ENCODE measurements at places on chromosomes 6 and 20. TPM values are rescaled to one million over a fixed set of nuclear protein-coding genes. Genes with fewer than 3 reads are reported as not detected.

DNA sequence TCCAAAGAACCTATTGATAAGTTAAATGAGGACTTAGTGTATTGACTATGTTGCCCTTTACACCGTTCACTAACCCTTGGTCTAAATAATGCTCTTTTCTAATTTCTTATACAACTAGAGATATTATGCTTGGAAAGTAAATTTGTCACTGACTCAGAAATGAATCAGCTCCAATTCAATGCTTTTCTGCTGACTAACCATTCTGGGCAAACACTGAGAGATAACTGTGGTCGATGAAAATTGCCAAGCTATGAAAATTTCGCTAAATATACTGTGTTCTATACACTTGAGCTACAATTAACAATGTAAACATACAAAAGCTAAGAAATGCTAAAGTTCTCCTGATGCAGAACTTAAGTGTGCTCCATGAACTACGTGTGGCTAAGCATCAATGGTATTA is 23.1 kb upstream of the FBXO9 start:
- no peak for DNase-seq

- no peak for DNase-seq
Measured at GRCh38 chr6:161507375-161507774, 233.5 kb upstream of the AGPAT4 start.

- DNase-seq: no peak
Measured at GRCh38 chr6:89564752-89565427, 73.7 kb downstream of the LYRM2 start.

DNA sequence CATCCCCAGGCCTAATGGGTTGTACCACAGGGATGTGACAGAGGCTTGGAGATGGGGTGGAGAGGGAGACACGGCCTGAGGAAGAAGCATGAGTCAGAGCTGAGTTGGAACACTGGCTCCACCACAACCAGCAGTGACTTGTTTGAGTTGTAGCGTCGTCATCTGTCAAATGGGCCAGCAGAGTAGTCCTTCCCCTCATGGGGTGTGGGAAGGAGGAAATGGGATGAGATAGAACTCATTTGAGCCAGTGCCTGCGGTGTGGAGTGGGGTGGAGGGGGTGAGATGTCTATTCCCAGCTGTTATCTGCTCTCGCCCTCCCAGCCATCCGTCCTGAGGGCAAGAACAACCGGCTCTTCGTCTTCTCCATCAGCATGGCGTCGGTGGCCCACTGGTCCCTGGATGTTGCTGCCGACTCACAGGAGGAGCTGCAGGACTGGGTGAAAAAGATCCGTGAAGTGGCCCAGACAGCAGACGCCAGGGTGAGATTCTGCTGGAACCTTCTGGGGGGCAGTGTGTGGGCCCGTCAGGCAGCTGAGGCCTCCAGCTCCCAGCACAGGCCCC is 32.5 kb downstream of the PLCG1 start:
- no peak for DNase-seq

- DNase-seq: peak; percentile 77
Measured at GRCh38 chr6:113854531-113855499, 2.3 kb upstream of the MARCKS start.

GRCh38 chr20:49796600-49797343 is 15.9 kb upstream of the SLC9A8 start:
- DNase-seq: no peak

DNA sequence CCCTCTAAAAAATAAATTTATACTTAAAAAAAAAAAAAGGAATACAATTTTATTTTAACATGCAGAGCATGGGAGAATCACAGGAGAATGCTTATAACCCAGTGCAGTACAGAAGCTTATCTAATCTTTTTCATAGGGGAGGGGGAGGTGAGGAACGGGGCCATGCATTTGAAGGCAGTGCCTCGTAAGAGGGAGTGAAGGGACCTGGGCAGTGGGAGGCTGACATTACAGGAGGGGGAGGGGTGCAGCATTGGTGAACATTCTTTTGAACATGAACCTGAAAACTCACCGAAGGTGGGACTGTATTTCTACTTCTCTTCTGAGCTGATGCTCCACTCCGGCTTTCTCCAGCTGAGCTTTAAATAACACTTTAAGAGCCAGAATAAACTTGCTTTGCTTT is 9.3 kb downstream of the AURKA start:
- DNase-seq: no peak

DNA sequence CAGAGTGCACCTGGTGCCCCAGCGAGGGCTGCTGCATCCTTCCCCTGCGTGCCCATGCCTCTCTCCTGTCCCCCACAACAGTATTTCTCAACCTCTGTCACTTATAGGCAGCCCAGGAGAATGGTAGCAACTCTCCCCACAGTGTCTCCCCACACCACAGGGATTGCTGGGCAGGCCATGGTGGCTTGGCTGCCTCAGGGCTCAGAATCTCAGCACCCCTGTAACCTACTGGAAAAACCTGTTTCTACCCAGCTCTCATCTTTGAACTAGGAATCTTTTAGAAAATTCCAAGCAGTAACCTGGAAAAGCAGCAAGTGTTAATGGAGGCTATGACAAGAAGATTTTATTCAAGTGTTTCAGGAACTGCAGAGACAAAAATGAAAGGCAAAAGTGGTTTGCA is 38.0 kb downstream of the CD164 start:
- DNase-seq: no peak

- DNase-seq: no peak
Measured at GRCh38 chr20:25077610-25078169, 4.3 kb downstream of the VSX1 start.

DNA sequence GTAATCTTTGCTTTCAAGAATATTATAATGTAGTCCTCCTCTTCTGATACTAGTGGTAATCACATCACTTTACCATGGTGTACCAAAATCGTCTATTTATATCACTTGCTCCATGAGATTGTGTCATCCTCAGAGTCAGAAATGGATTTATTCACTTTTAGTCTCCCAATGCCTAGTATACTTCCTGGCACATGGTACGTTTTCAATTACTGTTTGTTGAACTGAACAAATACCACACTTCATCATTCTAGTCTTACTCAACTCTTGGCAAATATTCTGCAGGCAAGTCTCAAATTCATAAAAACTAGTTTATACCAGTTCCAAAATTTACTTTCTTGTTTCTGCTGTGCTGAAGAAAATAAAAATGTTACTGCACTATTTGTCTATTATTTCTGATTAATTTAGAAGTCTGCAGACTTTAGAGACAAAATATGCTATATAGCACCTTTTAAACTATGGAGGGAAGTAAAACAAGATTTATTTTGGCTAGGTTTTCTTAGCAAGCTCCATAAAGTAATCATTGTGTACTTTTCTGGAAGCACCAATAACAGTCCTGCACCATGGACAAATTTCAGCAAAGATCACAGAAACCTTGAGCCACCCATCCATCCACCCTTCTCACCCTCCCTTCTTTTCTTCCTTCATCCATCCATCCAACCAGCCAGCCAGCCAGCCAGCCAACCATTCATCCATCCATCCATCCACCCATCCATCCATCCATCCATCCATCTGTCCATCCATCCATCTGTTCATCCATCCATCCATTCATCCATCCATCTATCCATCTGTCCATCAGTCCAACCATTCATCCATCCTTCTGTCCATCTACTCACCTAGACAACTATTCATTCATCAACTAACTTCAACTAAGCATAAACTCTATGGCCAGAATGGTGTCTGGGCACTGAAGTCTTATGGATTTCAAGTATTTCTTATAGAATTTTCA is 102.1 kb upstream of the STMND1 start:
- no peak for DNase-seq

- DNase-seq: no peak
Measured at GRCh38 chr20:49043000-49043399, 3.1 kb upstream of the CSE1L start.

DNA sequence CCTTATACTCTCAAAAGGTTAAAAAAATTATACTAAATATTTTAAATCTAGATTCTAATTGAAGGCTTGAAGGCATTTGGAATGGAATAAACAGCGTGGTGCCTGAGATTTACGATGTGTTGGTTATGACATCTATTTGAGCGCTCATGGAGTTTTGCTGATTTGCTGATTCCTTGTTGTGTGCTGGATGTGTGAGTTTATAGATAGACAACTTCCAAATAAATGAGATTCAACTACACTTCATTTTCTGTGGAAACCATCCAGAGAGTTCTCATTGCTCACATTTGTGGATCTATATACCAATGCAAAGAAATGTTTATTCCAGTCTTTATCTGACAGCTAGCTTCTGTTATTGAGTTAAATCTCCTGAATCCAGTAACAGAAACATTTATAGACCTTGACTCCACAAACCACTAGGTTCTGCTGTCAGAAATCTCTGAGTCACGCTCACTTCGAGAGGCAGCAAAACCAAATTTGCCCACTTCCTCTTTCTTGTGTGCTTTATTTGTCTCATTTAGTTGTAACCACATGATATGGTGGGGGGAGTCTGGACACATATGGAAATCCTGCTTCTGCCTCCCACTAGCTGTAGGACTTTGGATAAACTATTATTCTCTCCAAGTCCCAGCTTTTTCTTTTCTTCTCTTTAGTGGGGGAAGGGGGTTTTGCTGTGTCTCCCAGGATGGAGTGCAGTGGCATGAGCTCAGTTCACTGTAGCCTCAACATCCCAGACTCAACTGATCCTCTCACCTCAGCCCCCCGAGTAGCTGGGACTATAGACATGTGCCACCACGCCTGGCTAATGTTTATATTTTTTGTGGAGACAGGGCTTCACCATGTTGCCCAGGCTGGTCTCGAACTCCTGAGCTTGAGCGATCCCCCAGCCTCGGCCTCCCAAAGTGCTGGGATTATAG is 54.5 kb downstream of the IPCEF1 start:
- DNase-seq: no peak

DNA sequence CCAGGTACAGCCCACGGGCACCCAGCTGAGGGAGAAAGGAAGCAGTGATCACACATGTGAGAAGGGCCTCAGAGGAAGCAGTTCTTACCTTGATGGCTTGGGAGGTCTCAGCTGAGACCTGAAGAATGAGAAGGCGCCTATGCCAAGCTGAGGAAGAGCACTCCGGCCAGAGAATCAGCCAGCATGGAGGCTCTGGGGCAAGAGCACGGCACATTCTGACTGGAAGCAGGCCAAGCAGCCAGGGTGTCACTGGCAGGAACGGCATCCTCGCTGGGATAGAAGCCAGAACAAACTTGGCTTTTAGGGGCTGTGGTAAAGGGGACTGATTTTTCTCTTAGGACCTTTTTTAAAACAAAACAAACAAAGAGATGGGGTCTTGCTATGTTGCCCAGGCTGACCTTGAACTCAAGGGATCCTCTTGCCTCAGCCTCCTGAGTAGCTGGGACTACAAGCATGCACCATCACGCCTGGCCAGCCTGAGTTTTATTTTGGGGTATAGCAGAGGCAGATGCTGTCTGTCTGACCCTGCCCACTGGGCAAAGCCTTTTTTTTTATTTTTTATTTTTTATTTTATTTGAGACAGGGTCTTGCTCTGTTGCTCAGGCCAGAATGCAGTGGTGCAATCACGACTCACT is 17.6 kb downstream of the GHRH start:
- DNase-seq: no peak

DNA sequence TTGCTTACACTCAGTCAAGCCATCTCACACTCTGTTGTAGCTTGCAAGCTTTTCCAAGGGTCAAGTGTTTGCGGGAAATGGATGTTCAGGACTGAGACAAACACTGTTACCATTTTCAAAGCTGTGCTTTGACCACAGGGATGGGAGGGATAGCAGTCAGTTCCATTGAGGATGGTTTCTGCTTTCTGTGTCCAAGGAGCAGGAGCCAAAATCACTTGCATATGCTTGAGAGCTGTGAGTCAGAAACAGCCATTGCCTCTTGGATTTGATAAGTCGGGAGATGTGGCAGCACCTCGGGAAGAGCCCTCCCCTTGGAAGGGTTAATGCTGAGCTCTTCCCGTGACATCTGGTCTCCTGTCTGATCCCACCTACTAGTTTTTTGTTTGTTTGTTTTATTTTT is 85.2 kb downstream of the TCP11 start:
- DNase-seq: no peak

- no peak for DNase-seq
Measured at GRCh38 chr20:16283307-16283706, 289.9 kb downstream of the KIF16B start.

- no peak for DNase-seq
Measured at GRCh38 chr6:82573254-82573972, 209.8 kb downstream of the TPBG start.

DNA sequence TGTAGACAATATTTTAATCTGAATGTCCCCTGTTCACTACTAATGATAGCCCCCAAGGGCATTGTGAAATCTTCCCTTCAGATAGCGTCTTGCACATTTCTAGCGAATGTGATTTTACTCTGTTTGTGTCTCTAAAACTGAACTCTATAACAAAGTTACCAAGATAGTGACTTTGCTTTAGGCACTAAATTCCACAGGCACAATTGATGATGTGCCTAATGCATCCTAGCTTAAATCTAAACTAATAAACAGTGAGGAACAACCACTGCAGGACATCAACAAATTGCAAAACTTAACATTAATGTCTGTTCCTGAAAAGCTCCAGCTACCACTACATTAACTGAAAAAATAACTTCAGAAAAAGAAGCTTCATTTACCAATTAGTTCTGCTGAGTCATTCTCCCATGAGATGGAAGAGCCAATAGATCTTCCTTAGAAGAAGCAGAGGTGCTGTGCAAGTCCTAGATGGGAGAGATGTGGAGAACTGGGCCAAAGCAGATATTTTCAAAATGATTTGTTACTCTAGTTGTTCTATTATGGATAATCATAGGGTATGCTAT is 1065.0 kb downstream of the EPHA7 start:
- no peak for DNase-seq

DNA sequence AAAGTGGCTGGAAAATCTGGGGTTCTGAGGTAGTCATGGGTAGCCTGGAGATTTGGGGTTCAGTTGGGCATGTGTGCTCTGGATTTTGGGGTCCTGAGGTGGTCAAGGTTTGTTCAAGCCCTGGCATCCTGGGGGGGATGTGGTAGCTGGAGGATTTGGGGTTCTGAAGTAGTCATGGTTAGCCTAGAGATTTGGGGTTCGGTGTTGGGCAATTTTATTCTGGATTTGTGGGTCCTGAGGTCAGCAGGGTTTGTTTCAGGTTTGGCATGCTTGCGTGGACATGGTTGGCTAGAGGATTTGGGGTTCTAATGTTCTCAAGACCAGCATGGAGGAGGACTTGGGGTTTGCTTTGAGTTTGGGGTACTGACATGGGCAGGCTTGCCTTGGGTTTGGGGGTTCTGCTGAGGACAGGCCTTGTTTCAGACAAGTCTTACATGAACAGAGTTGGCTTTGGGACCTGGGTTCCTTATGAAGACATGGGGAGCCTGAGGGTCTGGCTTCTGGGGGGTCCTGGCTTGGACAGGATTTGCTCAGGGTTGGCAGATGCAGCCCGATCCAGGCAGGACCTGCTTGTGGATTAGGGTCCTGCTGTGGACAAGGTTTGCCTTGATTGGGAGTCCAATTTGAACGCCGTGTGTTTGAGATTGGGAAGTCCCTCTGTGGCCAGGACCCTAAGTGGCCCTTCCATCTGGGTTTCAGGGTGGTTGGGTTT is 906 bp downstream of the ANKRD60 start:
- DNase-seq: no peak

GRCh38 chr6:90286884-90287488 is 9.7 kb downstream of the BACH2 start:
- DNase-seq: no peak

CST5 gene
- 0.70 TPM for polyA plus RNA-seq

ME1 gene
- polyA plus RNA-seq: 2.8 TPM

HLA-DOA gene
- 4.6 TPM for polyA plus RNA-seq

CLDN20 gene
- 0.85 TPM for polyA plus RNA-seq

CD24 gene
- 1,014 TPM for polyA plus RNA-seq

SIRPD gene
- polyA plus RNA-seq: not detected

MOG gene
- not detected for polyA plus RNA-seq

HMGCLL1 gene
- 3.5 TPM for polyA plus RNA-seq

GTSF1L gene
- polyA plus RNA-seq: not detected

TMEM217 gene
- polyA plus RNA-seq: 1.3 TPM
